ENCODE measurements at places on chromosomes 5 and 9.

GRCh38 chr9:22136461-22137096, 127.5 kb upstream of the CDKN2B start:
- DNase-seq = no peak

- no peak for DNase-seq
Observed at GRCh38 chr9:16417161-16417560, 453.3 kb downstream of the BNC2 start.

DNA sequence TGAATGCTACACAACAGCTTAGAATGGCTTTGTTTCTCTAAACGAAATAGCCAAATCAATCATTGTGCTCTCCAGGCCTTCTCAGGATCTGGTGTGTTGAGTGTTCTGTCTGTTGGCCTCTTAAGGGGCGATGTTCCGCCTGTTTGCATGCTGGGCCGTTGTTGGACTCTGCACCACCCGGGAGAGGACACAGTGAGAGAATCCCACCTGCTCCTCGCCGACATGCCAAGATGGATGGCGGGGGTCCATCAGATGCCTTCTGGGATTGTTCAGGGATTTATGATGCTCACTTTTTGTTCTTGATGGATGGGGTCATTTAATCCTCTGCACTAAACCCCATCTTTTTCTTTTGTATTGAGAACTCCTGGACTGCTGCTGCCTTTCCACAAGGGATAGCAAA, 159.9 kb downstream of the NTRK2 start:
- DNase-seq = no peak

DNA sequence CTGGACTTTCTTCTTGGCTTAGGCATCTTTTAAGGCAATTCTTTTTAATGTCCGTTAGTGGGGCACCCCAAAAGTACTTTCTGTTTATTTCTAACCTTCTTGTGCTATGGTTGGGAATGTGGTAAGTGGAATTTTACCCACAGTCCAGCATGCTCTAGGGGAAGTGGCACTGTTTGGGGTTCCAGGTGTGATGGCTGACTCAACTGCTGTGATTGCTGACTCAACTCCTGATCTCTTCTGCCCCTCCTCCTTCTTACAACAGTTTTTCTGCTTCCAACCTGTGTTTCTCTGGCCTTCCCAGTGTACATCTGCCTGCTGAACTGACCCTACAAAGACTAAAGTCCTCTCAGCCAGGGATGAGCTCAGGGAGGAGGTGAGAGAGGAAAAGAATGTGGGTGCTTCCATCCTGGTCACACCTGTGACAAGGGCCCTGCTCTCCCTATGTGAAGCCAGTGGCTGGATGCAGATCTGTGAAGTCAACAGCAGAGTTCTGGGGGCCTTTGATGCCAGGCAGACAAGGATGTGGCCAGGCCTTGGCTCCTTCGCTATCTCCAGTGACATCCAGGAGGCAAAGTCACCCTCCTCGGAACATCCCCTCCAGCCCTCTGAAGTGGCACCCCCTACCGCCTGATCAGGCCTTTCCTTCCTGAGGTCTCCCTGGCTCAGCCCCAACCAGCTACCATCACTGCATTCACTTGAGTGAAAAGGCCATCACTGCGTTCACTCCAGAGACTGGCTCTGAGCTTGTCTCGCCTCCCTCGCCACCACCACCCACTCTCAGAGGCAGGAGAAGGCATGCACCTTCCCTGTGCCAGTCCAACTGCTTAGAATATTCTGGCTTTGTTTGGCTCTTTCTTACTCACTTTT, 72.2 kb downstream of the C5orf15 start:
- no peak for DNase-seq

DNA sequence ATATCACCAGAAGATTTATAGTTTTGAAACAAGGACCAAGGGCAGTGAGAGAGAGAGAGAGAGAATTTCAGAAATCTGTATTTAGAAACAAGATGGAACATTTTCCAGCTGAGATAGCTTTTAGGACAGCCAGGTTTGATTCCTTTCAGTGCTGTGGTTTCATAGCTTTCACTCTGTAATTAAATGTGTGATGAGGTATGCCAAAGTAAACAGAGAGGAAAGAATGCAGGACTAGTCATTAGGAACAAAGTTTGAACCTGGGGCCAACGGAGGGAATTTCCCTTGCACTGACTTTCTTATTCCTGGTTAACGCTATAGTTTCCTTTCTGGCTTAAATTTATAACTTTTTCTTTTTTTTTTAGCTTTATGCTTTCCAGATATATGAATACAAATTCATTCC, 10.0 kb upstream of the CCL28 start:
- DNase-seq = no peak

DNA sequence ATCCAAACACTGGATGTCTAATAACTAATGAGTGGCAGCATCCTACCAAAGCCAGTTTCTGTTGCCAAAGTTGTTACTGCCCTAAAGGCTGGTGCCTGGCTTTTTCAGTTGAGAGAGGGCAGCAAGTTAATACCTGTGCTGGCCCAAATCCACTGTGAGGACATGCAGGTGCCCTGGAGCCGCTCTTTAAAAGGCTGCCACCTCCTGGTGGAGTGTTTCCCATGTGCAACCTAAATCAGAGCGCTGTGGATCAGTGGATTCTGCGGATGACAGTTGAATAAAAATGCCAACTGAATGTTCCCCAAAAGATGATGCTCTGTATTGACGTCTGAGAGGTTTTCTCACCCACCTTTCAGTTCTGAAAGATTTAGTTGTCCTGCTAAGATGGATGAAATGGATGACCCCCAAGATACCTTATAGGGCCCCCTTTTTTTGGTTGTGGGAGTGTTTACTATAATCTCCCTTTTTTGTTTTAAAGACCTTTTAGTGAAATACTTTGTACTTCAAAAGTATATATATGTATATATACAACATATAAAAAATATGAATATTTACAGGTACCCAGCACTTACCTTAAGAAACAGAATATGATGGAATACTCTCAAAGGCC, 146.4 kb downstream of the EGFLAM start:
- DNase-seq = no peak

- no peak for DNase-seq
Observed at GRCh38 chr5:59246882-59247281, 646.6 kb downstream of the PDE4D start.

DNA sequence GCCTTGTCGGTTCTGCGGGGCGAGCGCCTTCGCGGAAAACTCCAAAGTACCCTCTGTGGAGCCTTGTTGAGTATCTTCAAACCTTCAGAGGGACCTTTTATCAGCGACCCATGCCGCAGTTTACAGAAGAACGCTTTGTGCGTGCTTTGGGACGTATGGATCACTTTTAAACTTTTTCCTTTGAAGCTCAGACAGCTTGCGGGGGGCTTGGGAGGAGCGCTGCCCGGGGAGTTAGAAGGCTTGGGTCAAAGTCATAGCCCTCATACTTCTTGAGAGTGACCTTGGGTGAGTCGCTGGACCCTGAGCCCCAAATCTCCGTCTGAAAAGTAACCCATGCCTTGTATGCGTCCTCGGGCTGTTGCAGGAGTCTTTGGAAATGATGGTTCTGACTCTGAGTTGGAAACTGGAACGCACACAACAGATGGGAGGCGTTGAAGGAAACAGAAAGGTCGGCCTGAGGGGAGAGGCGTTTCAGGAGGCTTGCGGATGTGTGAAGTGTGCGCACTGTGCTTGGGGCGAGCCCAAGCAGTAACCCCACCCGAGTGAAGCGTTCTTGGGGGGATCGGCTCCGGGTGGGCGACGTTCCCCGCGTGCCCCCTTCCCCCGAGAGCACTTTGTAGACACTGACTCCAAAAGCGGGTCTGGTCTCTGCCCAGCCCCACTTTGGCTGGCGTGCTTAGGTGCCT, 661 bp upstream of the SLC25A51 start:
- DNase-seq = no peak

DNA sequence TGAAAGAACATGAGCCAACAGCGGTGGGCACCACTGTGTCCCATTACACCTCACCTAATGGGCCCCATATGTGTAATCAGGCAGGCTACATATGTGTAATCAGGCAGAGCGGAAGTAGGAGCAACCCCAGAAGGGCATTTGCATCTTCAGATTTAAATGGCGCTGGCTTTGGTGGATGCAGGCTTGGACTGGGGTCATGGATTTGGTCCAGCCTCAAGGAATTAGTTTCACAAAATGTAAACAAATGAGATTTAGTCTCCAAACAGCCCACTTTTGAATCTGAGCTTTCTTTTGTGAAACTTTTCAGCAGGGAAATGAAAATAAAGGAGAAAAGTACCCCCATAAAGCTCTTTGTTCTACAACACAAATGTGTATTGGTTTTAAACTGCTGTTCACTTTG, 161.3 kb downstream of the LPAR1 start:
- no peak for DNase-seq

DNA sequence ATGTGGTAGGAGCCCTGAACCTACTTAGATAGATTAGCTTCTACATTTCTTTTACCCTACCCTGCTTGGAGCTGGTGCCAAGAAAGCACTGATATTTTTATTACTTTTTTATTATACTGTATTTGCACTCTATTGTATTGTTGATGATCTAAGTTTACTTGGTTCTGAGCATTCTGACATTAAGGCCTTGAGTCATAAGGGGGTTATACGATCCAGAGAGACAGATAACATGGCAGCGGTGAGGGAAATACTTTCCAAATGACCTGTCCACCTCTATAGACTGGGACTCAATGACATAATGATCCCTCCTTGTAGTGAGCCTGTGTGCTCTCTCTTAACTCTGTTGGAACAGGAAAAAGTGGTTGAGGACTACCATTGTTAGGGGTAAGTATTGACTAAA, 176.3 kb downstream of the MAN2A1 start:
- no peak for DNase-seq

- no peak for DNase-seq
Observed at GRCh38 chr5:14922456-14922855, 50.9 kb upstream of the ANKH start.

DNA sequence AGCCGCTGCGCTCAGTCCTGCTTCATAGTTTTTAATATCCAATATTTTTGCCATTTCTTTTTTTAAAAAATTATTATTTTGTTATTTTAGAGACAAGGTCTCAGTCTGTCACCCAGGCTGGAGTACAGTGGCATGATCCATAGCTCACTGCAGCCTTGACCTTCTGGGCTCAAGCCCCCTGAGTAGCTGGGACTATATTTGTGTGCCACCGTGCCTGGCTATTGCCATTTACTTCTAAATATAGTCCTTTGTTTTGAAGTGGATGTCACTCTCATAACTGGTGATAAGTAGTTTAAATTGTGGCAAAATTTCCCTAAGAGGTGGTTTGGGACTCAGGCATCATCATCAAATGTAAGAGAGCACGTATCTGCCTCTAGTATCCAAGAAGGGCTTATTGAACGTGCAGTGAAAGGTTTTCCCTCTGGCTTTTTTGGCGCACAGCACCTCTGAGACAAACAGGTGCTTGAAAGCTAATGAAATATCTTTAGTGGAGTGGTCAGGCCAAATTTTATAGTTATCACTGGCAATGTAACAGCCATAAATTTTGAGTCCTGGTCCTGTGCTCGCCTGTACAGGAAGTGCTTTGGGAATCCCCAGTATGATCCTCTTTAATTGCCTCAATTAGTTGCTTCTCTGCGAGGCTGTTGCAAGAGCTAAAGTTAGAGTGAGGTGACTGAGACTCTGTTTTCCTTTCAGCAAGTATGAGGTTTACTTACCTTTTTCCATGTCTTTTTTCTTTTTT, 14.8 kb downstream of the STXBP1 start:
- DNase-seq = no peak

Measured in stimulated activated CD8-positive, alpha-beta memory T cell treated with anti-CD3 and anti-CD28 coated beads, Interleukin-7, amount 100 ng/mL, for 24 hours (primary cell).